ENCODE measurements at places on chromosomes 2 and 18.

- no peak for DNase-seq
Measured at GRCh38 chr2:200252265-200253067, 54.0 kb upstream of the SPATS2L start.

DNA sequence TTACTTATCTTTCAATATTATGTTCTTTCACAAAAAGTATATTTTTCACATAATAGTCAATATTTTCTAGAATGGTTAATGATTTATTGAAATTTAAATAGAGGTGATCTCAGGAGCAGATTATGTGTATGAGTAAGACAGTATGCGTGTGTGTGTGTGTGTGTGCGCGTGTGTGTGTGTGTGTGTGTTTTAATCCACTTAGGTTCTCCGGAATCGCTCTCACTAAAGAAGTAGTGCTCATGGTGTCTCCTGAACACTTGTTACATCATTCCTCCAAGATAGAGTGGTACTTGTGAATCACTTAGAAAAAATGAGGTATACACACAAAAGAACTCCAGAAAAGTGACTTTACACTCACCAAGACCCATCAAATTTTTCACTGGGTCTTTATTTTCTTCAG is 91.0 kb upstream of the KCNH7 start:
- no peak for DNase-seq

DNA sequence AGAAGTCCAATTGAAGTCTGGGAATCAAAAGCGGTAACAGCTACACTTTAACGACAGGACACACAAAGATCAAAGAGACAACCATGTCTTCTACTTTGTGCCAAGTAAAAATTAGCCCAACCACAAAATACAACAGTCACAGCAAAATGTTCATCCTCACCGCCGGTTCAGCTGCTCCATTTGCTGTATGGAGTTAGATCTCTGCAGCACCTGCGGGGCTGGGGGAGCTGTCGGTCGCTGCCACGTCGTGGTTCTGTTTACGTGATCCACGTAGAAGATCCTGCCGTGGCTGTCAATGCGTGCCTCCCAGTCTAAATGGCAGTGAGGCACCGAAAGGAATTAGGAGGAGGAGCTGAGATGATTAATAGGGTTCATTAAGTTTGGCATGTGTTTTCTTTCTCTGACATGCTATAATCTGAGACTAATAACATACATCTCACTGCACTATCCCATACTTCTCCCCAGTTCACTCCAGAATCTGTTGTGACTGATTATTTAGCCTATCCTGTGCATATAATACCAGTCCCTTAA is 136.5 kb upstream of the STK17B start:
- no peak for DNase-seq

GRCh38 chr2:203359450-203359849 is 31.3 kb downstream of the ABI2 start:
- no peak for DNase-seq

- no peak for DNase-seq
Measured at GRCh38 chr2:218998414-218999002, 5.3 kb upstream of the CRYBA2 start.

DNA sequence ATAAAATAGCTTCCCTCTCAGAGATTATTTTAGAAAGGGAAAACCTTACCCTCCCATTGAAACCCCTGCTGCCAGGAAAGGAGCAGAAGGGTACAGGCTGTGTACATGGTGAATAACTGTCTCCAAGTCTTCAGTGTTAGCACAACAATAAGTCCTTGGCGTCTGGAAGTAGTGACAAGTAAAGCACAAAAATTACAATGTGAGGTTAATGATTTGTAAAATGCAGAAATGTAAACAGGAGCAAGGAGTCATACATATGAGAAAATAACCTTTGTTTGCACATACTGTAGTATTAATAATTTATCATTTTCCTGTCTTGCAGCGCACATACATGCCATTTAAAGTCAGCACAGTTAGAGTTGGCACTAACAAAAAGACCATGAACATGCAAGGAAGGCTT is 40.5 kb downstream of the ABHD3 start:
- no peak for DNase-seq

DNA sequence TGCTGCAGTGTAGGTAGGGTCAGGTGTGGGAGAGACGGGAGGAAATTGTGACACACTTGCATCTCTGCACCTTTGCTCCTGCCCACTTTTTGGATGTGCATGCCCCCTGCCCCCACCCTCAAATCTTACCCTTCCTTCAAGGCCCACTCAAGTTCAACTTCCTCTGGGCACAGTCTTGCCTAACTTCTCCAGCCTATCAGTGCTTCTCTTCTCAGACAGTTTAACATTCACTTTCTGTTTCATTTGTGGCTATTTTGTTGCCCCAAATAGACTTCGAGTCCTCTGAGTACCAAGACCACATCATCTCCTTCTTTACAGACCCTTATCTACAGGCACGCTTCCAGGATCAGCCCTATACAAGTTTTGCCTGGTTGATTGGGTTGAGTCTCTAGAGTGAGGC is 2.7 kb downstream of the ST8SIA5 start:
- DNase-seq = no peak

DNA sequence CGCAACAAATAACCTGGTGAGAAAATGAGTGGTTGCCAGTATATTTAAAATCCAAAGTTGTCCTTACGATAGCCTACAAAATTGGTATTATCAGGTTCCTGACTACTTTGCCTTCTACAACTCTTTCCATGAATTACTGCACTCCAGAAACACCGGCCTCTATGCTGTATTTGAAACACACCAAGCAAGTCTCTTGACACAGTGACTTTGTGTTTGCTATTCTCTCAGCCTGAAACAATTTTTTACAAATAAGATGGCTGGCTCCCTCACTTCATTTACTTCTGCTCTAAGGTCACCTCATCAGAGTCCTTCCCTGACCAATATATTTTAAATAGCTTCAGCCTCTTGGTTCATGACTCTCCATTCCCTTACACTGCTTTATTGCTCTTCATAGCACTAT is 12.2 kb downstream of the KANSL1L start:
- no peak for DNase-seq

DNA sequence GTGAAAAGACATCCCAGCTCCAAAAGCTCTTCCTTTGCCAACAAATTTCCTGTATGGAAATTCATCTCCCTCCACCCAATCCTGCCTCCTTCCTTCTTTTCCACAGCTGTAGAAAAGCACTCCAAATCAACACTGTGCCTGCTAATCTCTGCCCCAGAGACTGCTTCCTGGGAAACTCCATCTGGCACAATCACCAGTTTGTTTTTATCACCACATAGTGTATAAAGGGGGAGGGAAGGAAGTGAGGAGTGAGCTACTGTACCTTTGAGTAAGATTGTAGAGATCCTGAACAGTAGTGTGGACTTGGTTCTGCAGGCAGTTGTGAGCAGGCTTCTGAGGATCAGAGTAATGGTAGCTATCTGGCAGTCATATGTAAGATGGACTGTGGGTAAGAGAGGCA is 14.7 kb upstream of the FAM237A start:
- DNase-seq = no peak

DNA sequence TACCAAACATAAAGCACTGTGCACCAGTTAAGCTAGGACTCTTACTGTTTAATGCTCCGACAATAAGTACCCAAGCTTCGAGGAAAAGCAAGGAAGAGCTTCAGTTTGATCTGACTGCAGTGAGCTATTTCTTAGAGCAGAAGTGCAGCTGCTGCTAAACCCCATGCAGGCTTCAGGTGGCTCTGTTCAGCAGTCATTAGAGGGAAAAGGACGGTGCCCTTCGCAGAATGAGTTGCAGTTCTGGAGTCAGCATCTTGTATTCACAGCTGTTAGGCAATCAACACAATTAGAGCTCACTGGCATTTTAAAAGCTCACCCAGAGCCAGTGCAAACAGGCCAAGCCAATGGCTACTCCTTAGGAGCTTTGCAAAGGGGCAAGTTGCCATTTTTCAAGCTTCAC is 1.5 kb upstream of the CERKL start:
- DNase-seq = no peak

DNA sequence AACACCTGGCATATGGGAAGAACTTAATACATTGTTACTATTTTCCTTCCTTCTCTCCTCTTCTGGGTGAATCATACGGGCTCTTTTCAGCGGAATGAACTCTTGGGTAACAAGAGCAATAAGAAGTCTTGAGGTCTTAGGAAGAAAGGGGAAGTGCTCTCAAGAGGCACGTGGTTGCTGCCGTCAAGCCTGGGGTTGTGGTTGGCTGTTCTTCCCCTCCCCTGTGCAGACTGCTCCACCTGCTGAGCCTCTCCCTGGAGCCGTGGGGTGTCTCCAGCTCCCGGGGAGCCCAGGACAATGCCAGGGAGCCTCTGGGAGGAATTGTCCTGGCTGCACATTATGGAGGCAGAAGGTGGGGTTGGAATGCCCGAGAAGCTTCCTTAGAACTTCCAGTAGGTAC is 19.4 kb downstream of the TOGARAM2 start:
- no peak for DNase-seq

DNA sequence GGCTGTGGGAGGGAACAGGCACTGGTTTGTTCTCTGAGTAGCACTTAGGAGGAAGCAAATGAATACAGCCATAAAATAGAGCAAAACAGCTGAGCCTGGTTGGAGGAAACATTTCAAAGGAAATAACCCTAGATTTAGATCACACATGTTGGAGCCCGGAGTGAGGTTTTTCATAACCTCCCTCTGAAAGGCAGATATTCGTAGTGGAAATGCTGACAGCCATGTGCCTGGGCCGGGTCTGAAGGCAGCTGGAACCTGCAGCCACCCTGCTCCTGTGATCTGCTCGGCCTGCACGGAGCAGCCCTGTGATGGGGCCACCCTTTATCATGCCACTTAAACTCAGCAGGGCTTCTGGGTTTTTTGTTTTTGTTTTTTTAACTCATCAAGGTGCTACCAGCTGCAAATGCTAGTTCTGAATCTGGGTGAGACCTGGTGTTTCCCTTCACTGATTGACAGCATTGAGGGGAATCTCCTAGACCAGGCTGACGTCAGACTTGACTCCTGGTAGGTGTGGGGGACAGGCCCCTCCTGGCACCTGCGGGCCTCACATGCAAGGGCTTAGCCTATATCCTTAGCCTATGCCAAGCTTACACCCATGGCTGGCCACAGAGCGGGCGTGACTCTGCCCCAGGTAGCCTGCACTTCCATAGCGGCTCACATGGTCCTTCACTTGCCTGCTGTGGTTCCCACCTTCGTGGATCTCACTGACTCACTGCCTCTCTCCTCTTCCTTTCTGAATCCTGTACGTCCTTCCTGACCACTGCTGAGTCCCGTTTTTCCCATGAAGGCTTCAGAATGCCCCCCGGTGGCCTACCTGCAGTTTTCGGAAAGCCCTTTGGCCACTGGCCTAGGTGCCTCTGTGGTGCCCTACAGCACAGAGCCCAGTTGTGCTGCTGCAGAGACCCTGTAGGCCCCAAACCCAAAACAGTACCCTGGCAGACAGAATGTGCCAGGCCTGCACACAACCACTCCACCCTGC is 217.3 kb downstream of the SEPTIN10 start:
- no peak for DNase-seq

All from activated CD8-positive, alpha-beta memory T cell treated with anti-CD3 and anti-CD28 coated beads for 48 hours (primary cell).